Urothelium cell line (cell line): ENCODE measurements at places on chromosomes 3 and 15.

- no peak for DNase-seq
Observed at GRCh38 chr15:96362011-96362754, 31.7 kb downstream of the NR2F2 start.

DNA sequence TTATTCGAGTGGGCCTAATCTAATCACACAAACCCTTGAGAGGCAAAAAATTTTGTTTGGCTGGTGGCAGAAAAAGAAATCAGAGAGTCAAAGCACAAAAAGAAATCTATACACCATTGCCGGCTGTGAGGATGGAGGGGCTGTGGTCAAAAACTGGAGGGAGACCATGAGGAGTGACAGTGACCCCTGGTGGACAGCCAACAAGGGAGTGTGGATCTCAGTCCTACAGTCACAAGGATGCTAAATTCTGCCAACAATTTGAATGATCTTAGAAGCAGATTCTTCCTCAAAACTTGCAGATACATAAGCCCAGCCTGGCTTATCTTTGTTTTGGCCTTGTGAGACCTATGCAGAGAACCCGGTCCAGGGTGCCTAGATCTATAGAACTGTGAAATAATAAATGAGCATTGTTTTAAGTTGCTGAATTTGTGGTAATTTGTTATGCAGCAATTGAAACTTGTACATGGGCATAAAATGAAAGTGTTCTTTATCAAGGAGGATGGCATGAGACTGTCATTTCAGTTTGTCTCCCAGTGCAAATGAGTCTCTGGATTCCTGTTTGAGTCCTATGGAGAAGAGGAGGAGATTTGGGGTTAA is 103.0 kb upstream of the ARHGEF26 start:
- DNase-seq: peak; percentile 35

- DNase-seq: no peak
Observed at GRCh38 chr15:81959196-81959595, 86.6 kb downstream of the MEX3B start.

DNA sequence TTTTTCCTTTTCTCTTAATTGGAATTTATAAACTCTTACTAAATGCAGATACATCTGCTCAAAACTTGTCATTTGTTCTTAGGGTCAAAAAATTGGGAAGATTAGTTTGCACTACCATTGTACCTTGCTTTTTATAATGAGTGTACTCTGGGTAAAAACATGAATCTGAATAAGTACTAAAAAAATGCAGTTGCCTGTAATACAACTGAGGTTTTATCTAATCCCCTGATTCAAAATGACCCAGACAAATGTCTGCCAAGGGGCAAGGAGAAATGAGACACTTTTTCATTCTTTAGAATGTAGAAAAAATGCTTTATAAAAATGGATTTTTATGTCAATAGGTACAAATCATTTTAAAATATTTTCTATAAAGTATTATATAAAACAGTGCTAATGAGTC is 42.4 kb downstream of the RASA2 start:
- no peak for DNase-seq

GRCh38 chr15:33419701-33420100 is 108.9 kb downstream of the RYR3 start:
- no peak for DNase-seq

DNA sequence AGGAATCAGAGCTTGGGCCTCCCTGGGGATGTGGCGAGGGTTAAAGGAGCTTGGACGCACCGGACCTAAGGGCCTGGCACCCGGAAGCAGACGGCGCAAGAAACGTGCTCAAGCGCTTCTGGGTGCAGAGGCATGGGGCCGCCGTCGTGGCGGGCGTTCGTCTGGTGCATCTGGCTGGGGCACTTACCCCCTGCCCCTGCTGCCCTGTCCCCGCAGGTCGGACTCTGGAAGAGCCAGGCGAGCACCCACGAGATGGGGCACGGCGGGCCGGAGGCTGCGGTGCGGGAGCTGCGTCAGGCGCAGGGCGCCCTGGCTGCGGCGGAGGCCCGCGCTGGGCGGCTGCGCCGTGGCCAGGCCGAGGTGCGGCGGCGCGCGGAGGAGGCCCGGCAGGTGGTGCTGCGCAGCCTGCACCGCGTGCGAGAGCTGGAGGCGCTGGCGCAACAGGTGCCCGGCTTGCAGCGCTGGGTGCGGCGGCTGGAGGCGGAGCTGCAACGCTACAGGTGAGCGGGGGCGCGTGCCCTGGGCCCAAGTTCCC is 2.5 kb downstream of the EFCC1 start:
- no peak for DNase-seq

DNA sequence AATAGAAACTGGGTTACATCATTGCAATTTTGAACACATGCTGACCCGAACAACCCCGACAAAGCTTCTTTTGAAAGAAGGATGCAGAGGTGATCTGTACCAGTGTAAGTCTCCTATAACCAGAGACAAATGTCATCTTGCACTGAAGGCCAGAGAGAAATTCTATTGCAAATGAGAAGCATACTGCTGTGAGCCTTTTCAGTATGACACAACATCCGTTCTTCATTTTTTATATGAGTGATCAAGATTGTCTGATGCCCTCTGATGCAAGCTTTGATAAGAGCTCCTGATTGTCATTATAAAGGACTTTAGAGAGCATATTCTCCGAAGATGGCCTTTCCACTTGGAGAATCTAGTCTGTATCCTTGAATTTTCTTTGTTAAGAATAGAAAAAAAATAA is 36.9 kb downstream of the PCOLCE2 start:
- no peak for DNase-seq

- DNase-seq: no peak
Observed at GRCh38 chr15:98909968-98910885, 97.4 kb downstream of the PGPEP1L start.

DNA sequence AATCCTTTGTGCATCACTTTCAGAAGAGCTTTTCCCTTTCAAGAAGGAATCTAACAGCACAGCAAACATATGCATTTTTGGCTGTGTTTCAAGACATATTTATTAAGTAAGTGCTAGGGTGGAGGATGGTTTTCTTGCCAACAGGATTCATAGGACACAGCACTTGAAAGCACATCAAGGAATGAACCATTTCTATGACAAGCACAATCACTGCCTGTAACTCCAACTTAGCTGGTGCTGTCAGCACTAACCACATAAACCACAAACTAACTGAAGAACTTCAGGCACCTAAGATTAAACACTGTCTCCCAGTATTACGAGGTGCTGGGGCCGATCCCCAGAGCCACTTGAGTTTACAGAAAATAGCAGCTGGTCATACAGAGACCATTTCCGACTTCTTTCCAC is 35.4 kb upstream of the SPRED1 start:
- peak; percentile 61 for DNase-seq

- no peak for DNase-seq
Observed at GRCh38 chr15:91289324-91289723, 189.3 kb downstream of the SV2B start.

- DNase-seq: no peak
Observed at GRCh38 chr3:177263615-177264368, 66.5 kb upstream of the TBL1XR1 start.
